Right atrium auricular region (tissue), 2 donors: ENCODE measurements at places on chromosomes 2 and 18. TPM values are rescaled to one million over a fixed set of nuclear protein-coding genes. Genes with fewer than 3 reads are reported as not detected.

The FASTKD2 gene
- 22.2 TPM for total RNA-seq

The GKN2 gene
- not detected for total RNA-seq

The NAB1 gene
- 64.4 TPM for total RNA-seq

The DNAJC5G gene
- 0.59 TPM for total RNA-seq

- no peak overlapping the region for H3K27ac ChIP-seq
- no peaks in the 10 kb centered on the region for H3K4me1 ChIP-seq
- no peaks in the 10 kb centered on the region for H3K27me3 ChIP-seq
- H3K36me3 ChIP-seq = no peaks in the 10 kb centered on the region
Measured at GRCh38 chr2:129087133-129087813, 768.6 kb upstream of the HS6ST1 start.

The REG3A gene
- not detected for total RNA-seq

DNA sequence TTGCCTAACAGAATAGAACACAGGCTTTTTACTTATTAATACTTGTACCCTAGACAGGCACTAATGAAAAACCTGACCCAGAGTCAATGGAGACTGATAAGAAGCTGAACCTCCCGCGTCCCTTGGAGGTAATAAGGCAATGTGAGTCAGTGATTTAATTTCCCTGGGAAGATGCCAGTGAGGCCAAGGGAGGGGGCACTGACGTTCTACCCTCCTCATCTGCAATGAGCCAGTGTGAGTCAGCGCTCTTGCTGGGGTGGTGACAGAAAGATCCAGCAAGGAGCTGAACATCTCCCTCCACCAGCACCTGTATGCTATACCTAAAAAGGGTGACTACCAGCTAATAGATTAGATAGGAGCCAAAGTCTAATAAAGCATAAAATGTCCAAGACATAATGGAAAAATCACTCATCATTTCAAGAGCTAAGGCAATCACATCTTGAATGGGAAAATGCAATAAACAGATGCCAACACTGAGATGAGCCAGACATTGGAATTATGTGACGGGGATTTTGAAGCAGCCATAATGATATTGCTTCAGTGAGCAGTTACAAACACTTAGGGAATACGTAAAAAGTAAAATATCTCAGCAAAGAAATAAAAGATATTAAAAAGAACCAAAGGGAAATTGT is 116.9 kb downstream of the TPGS2 start:
- H3K4me3 ChIP-seq = no peak overlapping the region
- H3K36me3 ChIP-seq = no peaks in the 10 kb centered on the region
- H3K27me3 ChIP-seq = no peaks in the 10 kb centered on the region

The APLF gene
- 8.2 TPM for total RNA-seq

DNA sequence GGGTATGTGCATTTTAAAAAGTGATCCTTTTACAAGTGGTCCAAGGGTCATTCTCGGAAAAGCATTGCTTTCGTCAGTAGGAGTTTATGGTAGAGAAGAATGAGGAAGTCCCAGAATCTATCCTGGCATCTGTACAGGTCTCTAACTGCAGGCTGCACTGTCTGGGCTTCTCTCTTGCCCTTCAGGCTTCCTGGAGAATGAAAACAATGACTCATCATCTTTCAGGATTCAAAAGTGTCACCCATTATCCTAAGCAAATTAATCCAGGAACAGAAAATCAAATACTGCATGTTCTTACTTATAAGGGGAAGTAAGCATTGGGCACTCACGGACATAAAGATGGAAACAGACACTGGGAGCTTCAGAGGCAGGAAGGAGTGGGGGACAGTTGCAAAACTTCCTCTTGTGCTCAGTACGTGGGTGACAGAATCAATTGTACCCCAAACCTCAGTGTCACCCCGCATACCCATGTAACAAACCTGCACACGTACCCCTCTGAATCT is 60.2 kb upstream of the TXNDC2 start:
- peaks cover 48% of the 10 kb centered on the region for H3K4me1 ChIP-seq
- H3K27me3 ChIP-seq = no peaks in the 10 kb centered on the region
- no peak for DNase-seq
- H3K36me3 ChIP-seq = no peaks in the 10 kb centered on the region
- H3K27ac ChIP-seq = peak overlapping the region; percentile 58

- H3K4me3 ChIP-seq = no peak overlapping the region
- no peak for DNase-seq
- H3K27ac ChIP-seq = no peak overlapping the region
- H3K27me3 ChIP-seq = no peaks in the 10 kb centered on the region
- peaks cover 12% of the 10 kb centered on the region for H3K36me3 ChIP-seq
- peaks cover 38% of the 10 kb centered on the region for H3K4me1 ChIP-seq
Measured at GRCh38 chr2:236575510-236575909, 5.9 kb downstream of the ACKR3 start.

- H3K27me3 ChIP-seq = no peaks in the 10 kb centered on the region
- no peak within 1 kb of the TSS for H3K4me3 ChIP-seq
- no peak within 1 kb of the TSS for H3K27ac ChIP-seq
- H3K36me3 ChIP-seq = no peaks in the 10 kb centered on the region
- DNase-seq = no peak
Measured at GRCh38 chr2:112784199-112785189, at the start of gene IL1A. Gene IL1A, minus strand, starts transcription at chr2:112784493. Its CDS starts 723 bp downstream, at chr2:112783770.

DNA sequence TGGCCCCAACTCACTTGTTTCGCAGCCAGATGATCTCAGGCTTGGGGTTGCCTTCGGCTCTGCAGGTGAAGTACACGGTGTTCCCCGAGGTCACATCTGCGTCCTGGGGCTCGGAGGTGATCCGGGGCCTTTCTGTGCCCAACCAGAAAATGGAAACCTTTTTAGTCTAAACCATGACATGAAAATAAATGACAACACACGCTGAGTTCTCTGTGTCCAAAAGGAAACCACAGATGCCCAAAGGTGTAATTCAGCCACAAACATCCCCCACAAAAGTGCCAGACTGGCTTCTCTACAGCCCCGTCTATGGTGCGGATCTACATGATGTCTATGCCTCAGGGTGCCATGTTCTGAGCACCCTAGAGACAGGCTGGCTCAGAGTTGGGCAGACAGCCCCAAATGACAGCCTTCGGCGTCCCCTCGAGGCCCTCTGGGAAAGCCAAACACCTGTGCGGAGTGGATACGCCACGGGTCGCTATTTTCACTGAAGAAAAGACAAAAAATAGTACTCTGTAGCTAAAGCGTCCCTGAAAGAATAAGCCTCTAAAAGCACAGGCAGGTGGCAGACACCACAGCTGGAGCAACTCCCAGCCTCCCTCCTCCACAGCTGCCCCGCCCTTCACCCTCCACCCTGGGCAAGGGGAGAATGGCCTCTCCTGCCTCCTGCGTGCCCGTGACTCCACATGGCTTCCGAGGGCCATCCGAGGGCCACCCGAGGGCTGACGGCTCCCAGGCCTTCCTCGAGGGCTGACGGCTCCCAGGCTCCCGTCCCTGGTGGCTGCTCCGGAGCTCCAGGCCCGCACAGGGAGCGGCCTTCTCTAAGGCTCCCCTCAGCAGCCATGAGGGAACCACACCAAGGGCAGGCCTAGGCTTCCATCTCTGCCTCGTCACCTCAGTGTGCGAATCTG is 67.1 kb downstream of the PXDN start:
- peak; percentile 47 for DNase-seq
- no peaks in the 10 kb centered on the region for H3K4me1 ChIP-seq
- peaks cover 63% of the 10 kb centered on the region for H3K36me3 ChIP-seq
- no peak overlapping the region for H3K27ac ChIP-seq
- no peaks in the 10 kb centered on the region for H3K27me3 ChIP-seq
- no peak overlapping the region for H3K4me3 ChIP-seq

DNA sequence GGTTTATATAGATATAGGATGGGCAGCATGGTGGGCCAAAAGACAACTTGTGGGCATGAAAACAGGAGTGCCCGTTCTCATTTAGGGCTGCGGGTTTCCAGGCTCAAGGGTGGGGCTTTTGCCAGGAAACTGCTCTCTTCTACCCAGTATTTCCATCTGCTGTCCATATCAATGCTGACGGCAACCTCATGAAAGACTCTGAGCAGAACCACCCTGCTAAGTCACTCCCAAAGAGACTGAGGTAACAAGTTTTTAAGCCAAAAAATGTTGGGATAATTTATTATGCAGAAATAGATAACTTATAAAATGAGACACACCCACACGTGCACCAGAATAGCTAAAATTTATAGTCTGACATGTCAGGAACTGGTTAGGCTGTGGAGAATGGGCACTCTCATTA is 36.1 kb upstream of the MPPE1 start:
- peaks cover 22% of the 10 kb centered on the region for H3K4me1 ChIP-seq
- no peaks in the 10 kb centered on the region for H3K27me3 ChIP-seq
- no peak overlapping the region for H3K4me3 ChIP-seq
- no peak overlapping the region for H3K27ac ChIP-seq
- no peak for DNase-seq

DNA sequence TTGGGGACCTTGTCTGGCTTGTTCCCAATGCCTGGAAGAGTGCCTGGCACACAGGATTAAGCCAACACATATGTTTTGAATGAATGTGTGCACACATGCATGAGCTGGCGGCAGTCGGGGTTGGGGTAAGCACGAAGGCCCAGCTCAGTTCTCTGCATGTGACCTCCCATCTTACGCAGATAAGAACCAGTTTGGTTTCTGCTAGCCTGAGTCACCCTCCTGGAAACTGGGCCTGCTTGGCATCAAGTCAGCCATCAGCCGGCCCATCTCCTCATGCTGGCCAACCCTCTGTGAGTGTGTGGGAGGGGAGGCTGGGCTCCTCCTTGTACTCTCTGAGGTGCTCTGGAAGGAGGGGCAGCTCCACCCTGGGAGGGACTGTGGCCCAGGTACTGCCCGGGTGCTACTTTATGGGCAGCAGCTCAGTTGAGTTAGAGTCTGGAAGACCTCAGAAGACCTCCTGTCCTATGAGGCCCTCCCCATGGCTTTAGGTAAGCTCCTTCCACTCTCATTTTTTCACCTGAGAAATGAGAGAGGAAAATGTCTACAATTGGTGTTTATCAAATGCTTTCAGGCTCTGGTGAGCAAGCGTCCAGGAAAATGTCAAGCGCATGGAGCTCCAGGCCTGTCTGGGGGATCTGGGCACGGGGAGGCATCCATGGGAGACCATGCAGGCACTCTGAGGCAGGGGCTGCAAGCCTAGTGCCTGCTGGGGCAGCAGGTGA is 9.7 kb upstream of the IL1RN start:
- H3K36me3 ChIP-seq = no peaks in the 10 kb centered on the region
- H3K27ac ChIP-seq = no peak overlapping the region
- peak; percentile 57 for DNase-seq
- H3K27me3 ChIP-seq = no peaks in the 10 kb centered on the region

DNA sequence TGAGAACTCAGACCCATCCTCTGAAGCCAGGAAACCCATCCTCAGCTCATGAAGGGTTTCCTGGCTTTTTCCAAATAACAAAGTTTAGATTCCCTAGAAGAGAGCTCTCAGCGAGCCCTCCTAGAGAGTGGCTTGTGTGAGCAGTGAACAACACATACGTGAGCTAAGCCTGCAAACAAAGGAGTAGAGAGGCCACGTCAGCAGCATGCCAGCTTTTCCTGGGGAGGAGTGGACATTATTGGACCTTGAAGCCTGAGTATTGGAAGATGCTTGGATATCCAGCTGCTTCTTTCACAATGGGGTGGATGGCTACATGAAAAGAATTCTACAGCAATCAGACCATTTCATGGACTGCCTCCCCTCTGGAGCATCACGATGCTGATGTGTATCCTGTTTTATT is 21.1 kb downstream of the KIF5C start:
- H3K27me3 ChIP-seq = no peaks in the 10 kb centered on the region
- DNase-seq = no peak
- H3K4me1 ChIP-seq = no peaks in the 10 kb centered on the region
- no peak overlapping the region for H3K27ac ChIP-seq
- no peak overlapping the region for H3K4me3 ChIP-seq

The RAD51AP2 gene
- total RNA-seq = 0.28 TPM

- no peak for DNase-seq
- no peaks in the 10 kb centered on the region for H3K27me3 ChIP-seq
- H3K4me1 ChIP-seq = no peaks in the 10 kb centered on the region
- H3K36me3 ChIP-seq = no peaks in the 10 kb centered on the region
Measured at GRCh38 chr2:107064750-107065149, 178.8 kb upstream of the ST6GAL2 start.

DNA sequence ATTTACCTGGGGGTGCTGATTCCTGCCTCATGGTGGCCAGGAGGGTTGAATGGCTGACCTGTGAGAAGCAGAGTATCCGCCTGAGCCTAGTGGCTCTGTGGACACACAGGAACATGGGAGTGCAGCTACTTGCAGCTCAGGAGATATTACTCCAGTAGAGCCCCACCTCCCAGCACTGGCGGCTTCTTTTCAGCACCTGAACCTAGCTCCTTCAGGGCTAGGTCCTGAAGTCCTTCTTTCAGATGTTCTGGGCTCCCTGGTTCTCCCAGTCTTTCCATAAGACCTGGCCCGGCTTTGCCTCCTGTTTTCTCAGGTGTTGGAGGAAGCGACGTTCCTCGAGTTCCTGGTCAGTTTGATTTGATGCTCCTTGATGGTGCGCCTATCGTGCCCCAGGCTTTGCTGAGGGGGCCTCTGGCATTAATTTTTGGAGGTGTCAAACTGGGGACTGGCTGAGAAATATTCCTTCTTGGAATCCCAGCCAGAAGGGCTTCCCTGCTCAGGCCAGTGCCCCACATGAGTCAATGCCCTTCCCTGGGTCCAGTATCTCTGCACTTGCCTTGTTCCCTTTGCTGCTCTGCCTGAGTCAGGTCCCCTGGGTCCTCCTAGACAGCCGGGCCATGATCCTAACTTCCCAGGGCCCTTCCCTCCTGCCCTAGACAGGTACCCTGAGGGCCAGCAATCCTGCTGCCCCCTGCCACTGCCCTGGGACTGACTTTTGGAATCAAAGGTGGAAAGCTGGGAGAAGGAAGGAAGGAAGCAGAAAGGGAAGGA is 110.7 kb upstream of the HAAO start:
- H3K4me1 ChIP-seq = peaks cover 66% of the 10 kb centered on the region
- H3K36me3 ChIP-seq = no peaks in the 10 kb centered on the region
- H3K27ac ChIP-seq = peak overlapping the region; percentile 1
- no peak overlapping the region for H3K4me3 ChIP-seq

DNA sequence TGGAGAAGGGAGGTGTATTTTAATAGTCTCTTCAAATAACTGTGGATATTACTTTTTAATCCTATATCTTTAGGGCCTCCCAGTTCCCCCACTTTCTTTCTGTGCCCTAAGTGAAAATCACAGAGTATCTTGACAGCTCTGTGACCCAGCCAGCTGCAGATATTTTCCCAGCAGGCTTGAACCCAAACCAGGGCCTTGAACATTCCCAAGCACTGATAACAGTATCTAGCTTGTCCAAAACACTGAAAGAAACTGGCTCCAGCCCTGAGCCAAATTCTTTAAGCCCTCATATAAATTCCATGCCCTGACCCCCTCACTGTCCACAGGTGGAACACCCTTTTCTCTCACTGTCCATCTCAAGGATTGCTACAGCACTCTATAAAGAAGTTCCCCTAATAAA is 388.1 kb upstream of the CHAC2 start:
- H3K4me3 ChIP-seq = no peak overlapping the region
- no peaks in the 10 kb centered on the region for H3K27me3 ChIP-seq
- no peak for DNase-seq
- H3K27ac ChIP-seq = no peak overlapping the region

GRCh38 chr2:71358931-71359671 is 27.5 kb downstream of the ZNF638 start:
- no peak for DNase-seq
- no peak overlapping the region for H3K27ac ChIP-seq
- H3K4me1 ChIP-seq = no peaks in the 10 kb centered on the region
- peaks cover 39% of the 10 kb centered on the region for H3K36me3 ChIP-seq
- no peak overlapping the region for H3K4me3 ChIP-seq
